Effector memory CD4-positive, alpha-beta T cell (primary cell): ENCODE measurements at places on chromosomes 6 and 20.
A peak's percentile ranks its signal among the peaks of the same experiment; 100 is the strongest.

DNA sequence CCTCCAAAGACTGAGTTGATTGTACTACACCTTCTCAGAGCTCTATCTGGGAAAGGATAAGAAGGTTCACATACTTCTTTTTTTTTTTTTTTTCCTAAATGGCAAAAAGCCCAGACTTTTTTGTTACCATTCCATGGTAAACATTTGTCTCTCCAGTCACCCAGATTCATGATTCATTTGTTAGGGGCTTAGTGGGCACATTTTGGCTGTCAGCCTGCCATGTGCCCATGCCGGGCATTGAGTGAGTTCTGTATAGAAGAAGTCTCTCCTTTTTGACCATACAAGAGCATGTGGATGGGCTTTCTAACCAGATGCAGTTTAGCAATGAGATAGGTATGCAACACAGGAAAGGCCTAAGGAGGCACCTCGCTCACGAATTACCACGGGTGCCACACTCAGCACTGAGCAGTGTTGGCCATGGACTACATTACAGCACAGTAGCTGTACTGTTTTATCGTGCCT lies 447.5 kb upstream of the HSF2 start:
- H3K27ac ChIP-seq = no peak overlapping the region
- H3K36me3 ChIP-seq = no peaks in the 10 kb centered on the region
- no peak overlapping the region for H3K4me3 ChIP-seq
- H3K27me3 ChIP-seq = no peaks in the 10 kb centered on the region

DNA sequence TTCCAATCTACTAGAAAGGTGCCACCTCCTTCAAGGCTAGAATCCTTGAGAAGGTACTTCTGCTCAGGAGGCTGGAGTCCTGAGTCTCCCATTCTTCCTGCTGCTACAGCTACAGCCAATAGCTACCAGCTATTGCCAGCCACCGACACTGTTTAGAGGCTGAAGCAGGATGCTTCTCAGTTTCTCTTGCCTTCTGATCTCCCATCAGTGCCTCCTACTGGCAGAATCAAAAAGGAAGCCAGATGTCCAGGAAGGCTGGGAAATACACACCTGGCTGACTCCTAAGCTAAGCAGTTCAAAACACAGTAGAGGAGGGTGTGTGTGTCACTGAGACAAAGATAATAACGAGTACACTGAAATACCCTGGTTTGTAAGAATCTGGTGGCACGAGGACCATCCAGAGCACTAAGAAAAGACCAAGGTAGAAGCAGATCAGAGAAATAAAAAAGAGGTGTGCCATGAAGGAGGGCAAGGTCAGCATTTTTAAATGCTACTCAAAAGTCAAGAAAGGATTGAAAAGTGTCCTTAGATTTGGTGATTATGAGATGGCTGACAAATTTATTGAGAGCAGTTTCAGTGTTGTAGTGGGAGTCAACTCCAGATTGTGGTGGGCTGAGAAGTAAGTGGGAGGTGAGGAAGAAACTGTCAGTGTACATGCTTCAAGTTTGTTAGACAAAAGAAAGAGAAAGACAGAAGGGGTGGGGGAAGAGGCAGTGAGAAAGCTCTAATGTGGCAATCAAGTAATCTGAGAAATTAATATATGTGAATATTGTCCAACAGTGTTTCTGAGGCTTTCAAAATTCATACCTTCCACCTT lies 2.3 kb upstream of the HLA-DMA start:
- no peak for DNase-seq
- H3K27ac ChIP-seq = no peak overlapping the region
- no peak overlapping the region for H3K4me3 ChIP-seq
- H3K4me1 ChIP-seq = peaks cover 7% of the 10 kb centered on the region

- H3K36me3 ChIP-seq = no peaks in the 10 kb centered on the region
- H3K27ac ChIP-seq = no peak overlapping the region
- no peak for DNase-seq
Measured at GRCh38 chr6:64792534-64792933, 914.5 kb downstream of the EYS start.

DNA sequence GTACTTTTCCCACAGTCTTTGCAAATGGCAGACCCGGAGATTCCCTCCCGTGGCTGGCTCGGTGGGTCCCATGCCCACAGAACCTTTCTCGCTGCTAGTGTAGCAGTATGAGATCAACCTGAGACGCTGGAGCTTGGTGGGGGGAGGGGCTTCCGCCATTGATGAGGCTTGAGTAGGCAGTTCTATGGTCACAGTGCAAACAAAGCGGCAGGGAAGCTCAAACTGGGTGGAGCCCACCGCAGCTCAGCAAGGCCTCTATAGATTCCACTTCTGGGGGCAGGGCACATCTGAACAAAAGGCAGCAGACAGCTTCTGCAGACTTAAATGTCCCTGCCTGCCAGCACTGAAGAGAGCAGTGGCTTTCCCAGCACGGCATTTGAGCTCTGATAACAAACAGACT lies 186.0 kb upstream of the KCNK16 start:
- DNase-seq = no peak
- no peaks in the 10 kb centered on the region for H3K36me3 ChIP-seq
- no peak overlapping the region for H3K4me3 ChIP-seq
- H3K4me1 ChIP-seq = no peaks in the 10 kb centered on the region
- H3K27ac ChIP-seq = no peak overlapping the region

DNA sequence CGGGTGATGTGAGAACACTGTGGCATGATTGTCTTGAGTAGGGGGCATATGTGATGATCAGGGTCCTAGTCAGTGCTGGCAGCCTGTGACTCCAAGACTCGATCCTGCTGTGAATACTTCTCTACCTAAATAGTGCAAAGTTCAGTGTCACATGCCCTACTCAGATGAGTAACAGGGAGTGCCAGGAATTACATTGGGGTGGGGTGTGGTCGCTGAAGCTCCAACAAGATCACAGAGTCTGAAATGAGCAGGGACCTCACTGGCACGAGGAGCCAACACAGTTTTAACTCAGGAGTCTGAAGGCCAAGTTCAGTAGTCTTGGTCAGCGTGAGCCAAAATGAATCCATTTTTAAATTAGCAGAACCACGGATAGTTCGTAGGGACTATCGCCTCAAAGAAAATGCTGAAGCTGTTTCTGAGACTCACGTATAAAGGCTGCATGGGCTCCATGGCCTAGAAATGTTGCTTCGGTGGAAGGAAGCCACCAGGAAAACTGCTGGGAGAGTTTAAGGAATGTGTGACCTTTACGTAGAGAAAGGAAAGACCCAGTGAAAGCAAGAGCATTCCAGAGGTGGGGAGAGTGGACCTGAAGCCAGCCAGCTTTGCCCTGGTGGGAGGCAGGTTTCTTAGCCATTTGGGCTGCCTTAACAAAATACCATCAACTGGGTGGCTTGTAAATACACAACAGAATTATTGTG lies 72.2 kb downstream of the RPP40 start:
- no peak overlapping the region for H3K27ac ChIP-seq
- H3K4me1 ChIP-seq = no peaks in the 10 kb centered on the region
- H3K36me3 ChIP-seq = no peaks in the 10 kb centered on the region
- no peak overlapping the region for H3K4me3 ChIP-seq

GRCh38 chr6:32081168-32081990 lies 27.8 kb downstream of the TNXB start:
- H3K4me1 ChIP-seq = no peaks in the 10 kb centered on the region
- no peak for DNase-seq
- H3K4me3 ChIP-seq = no peak overlapping the region
- H3K27ac ChIP-seq = no peak overlapping the region

GRCh38 chr20:8933381-8933807 lies 135.5 kb upstream of the PLCB4 start:
- no peak overlapping the region for H3K27ac ChIP-seq
- no peaks in the 10 kb centered on the region for H3K36me3 ChIP-seq
- no peak for DNase-seq
- H3K4me1 ChIP-seq = no peaks in the 10 kb centered on the region

DNA sequence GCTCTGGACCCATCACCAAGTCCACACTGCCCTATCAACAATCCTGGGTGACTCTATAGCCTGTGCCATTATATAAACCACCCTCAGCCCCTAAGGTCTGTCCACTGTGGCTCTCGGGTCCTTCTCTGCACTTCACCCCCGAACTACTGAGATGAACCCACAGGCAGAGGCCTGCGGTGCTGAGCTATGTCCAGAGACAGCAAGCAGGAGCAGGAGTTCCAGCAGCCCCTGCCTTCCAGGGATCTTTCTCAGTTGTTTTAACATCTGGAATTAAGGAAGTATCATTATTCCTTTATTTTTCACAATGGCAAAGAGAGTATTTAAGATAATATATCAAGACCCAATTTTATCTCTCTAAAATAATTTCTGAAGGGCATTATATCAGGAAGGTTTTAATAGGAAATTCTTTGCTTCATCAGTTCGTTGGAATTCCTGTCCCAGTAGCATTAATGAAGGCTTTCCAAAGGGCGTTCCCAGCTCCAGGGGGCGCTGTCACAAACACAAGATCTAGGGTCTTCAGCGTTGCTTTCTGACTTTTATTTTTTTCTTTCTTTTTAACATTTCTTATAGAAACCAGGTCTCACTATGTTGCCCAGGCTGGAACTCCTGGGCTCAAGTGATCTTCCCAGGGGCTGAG lies 27.3 kb downstream of the RRBP1 start:
- no peaks in the 10 kb centered on the region for H3K27me3 ChIP-seq
- DNase-seq = no peak
- H3K4me1 ChIP-seq = no peaks in the 10 kb centered on the region

DNA sequence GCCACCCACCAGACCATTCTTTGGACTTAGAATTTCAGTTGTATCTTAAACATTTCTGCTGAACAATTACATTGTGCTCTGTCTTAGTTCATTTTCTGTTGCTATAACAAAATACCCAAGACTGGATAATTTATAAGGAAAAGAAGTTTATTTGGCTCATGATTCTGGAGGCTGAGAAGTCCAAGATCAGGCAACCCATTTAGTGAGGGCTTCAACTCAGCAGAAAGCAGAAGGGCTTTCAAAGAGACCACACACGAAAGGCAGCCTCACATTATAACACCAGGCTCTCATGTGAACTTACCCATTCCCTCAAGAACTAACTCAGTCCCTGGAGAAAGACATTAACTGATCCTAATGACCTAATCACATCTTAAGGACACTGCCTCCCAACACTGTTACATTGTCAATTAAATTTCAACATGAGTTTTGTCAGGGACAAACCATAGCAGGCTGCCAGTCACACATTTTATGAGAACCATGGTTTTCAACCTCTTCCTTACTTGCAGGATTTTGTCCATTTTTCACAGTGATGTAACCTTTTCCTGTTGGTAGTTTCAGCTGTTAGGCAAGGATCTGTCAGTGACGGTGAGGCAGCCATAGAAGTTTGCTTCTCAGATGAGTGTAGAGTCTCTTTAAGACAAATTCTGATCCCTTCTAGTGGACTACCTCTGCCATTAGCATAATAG lies 399.6 kb upstream of the SOX4 start:
- DNase-seq = no peak
- H3K4me3 ChIP-seq = no peak overlapping the region
- H3K36me3 ChIP-seq = peaks cover 5% of the 10 kb centered on the region
- H3K27me3 ChIP-seq = no peaks in the 10 kb centered on the region

- no peak overlapping the region for H3K27ac ChIP-seq
- no peaks in the 10 kb centered on the region for H3K36me3 ChIP-seq
- H3K4me1 ChIP-seq = no peaks in the 10 kb centered on the region
- H3K27me3 ChIP-seq = no peaks in the 10 kb centered on the region
Measured at GRCh38 chr20:58216334-58216733, 12.1 kb downstream of the ANKRD60 start.

- no peaks in the 10 kb centered on the region for H3K27me3 ChIP-seq
- no peaks in the 10 kb centered on the region for H3K36me3 ChIP-seq
- H3K27ac ChIP-seq = no peak overlapping the region
- H3K4me3 ChIP-seq = no peak overlapping the region
- peaks cover 26% of the 10 kb centered on the region for H3K4me1 ChIP-seq
Measured at GRCh38 chr6:159067334-159067733, 22.5 kb upstream of the TAGAP start.

DNA sequence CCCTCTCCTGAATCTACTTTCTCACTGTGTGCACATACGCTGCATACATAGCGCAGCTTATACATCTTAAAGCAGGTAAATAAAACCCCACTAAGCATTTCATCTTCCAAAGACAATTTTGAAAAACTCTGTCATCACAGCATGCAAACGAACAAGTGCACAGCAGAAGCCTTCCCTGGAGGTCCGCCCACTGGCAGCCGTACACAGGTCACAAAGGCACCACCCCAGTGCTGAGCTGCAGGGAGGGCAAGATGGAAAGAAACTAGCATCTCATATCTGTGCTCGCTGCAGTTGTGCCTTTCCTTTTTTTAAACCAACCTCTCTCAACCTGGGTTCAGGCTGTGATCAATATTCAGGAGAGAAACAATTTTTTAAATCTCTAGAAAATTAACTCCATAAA lies 73.3 kb downstream of the HUS1B start:
- no peak for DNase-seq
- H3K36me3 ChIP-seq = peaks cover 6% of the 10 kb centered on the region
- no peak overlapping the region for H3K4me3 ChIP-seq
- H3K27me3 ChIP-seq = no peaks in the 10 kb centered on the region
- H3K27ac ChIP-seq = no peak overlapping the region
- no peaks in the 10 kb centered on the region for H3K4me1 ChIP-seq

DNA sequence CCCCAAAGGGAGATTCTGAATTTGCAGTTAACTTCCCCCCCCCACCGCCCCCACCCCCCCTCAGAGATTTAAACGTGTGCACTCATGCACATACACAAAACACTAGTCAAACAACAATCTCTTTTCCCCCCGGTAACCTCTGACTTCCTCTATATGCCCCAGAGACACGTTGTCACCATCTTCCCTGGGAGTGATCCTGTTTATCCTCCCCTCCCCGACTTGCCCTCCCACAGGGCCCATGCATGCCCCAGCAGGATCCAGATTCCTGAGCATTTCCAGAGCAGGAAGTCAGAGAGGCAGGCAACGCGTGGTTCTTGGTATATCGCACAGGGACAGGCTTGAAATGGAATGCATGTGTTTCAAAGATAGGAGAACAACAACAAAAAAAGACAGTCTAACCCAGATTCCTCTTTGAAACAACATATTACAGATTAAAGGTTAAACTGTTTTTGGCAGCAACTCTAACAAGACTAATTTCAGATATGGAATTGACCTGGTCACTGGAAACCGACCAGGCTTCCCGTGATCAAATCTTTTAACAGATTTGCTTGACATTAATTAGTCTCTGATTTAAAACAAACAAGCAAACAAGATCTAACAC lies 1.3 kb downstream of the BLCAP start:
- H3K4me3 ChIP-seq = peak overlapping the region; percentile 93
- H3K27ac ChIP-seq = peak overlapping the region; percentile 98
- no peaks in the 10 kb centered on the region for H3K36me3 ChIP-seq
- H3K27me3 ChIP-seq = no peaks in the 10 kb centered on the region

- DNase-seq = no peak
- H3K36me3 ChIP-seq = peaks cover 45% of the 10 kb centered on the region
- no peaks in the 10 kb centered on the region for H3K27me3 ChIP-seq
- no peak overlapping the region for H3K4me3 ChIP-seq
Measured at GRCh38 chr20:25272223-25273000, 24.5 kb downstream of the PYGB start.

- peaks cover 8% of the 10 kb centered on the region for H3K36me3 ChIP-seq
- peak overlapping the region; percentile 71 for H3K27ac ChIP-seq
- H3K4me1 ChIP-seq = peaks cover 65% of the 10 kb centered on the region
- no peak overlapping the region for H3K4me3 ChIP-seq
- H3K27me3 ChIP-seq = no peaks in the 10 kb centered on the region
Measured at GRCh38 chr6:24949020-24949569, 13.3 kb upstream of the RIPOR2 start.
